ENCODE measurements at places on chromosomes 4 and X.

DNA sequence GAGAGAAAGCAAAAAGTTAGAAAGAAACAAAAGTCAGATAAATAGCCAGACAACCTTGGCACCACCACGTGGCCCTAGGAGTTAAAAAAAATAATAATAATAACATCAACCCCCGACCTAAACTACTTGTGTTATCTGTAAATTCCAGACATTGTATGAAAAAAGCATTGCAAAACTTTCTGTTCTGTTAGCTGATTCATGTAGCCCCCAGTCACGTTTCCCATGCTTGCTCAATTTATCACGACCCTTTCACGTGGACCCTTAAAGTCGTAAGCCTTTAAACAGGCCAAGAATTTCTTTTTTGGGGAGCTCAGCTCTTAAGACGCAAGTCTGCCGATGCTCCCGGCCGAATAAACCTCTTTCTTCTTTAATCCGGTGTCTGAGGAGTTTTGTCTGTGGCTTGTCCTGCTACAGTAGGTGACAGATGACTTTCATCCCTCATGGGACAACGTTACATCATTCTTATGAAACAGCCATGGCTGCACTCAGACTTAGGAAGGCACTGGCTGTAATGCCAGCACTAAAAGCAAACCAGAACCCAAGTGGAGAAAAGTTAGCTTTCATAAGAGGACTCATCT, 520 bp downstream of the ACOX3 start:
- no peak for DNase-seq

DNA sequence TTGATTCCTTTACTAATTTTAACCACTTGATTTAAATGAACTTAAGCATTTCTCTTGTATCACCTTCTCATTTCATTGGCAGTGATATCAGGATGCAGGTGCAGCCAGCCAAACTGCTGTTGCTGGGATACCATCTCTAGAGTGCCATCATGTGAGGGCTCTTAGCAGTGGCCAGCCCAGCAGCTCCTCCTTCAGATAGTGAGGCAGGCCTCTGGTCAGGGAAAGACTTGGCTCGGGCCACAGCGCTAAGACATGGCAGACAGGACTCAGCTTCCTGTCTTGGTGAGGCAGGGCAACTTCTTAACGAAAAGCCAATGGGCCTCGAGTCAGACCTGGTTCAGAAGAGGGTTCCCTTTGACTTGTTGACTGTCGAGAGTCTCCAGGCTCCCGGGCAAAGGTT, 50.0 kb downstream of the NOP14 start:
- no peak for DNase-seq

DNA sequence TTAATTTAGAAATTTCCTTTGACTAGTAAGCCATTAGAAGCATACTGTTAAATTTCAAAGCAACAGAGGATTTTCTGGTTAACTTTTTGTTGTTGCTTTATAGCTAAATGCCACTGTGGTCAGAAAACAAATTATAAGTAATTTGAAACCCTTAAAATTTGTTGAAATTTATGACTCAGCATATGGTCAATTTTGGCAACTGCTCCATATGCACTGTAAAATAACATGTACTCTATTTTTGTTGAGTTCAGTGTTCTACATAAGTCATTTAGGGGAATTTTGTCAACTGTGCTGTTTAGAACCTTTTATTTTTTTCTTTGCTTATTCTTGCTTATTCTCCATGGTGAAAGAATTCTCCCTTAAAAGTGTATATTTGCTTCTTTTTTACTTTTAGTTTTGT, 28.6 kb downstream of the SCLT1 start:
- no peak for DNase-seq

GRCh38 chr4:152462047-152462446, 73.8 kb downstream of the FBXW7 start:
- DNase-seq: no peak

GRCh38 chr4:3288571-3289094, 4.2 kb upstream of the RGS12 start:
- DNase-seq: no peak

DNA sequence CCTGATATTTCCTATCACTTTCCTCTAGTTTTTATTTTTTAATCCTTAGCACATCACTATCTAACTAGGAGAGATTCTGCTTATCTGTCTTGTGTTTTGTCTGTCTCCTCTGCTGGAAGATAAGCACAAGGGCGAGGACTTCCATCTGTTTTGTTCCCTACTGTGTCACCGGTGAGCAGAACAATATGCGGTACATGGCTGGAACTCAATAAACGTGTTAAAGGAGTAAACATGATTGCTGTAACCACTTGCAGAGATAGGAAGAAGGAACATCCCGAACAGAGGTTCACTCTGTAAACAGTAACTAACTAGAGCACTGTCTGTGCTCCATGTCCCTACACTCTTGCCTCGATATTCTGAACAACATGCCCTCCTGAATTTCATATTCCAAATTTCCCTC, 5.2 kb downstream of the HS3ST1 start:
- DNase-seq: no peak

- no peak for DNase-seq
Observed at GRCh38 chrX:70289168-70289792, 447 bp downstream of the PDZD11 start.

All from GM18507 (cell line).